ENCODE measurements at places on chromosomes 2 and 18. TPM values are rescaled to one million over a fixed set of nuclear protein-coding genes. Genes with fewer than 3 reads are reported as not detected.

DNA sequence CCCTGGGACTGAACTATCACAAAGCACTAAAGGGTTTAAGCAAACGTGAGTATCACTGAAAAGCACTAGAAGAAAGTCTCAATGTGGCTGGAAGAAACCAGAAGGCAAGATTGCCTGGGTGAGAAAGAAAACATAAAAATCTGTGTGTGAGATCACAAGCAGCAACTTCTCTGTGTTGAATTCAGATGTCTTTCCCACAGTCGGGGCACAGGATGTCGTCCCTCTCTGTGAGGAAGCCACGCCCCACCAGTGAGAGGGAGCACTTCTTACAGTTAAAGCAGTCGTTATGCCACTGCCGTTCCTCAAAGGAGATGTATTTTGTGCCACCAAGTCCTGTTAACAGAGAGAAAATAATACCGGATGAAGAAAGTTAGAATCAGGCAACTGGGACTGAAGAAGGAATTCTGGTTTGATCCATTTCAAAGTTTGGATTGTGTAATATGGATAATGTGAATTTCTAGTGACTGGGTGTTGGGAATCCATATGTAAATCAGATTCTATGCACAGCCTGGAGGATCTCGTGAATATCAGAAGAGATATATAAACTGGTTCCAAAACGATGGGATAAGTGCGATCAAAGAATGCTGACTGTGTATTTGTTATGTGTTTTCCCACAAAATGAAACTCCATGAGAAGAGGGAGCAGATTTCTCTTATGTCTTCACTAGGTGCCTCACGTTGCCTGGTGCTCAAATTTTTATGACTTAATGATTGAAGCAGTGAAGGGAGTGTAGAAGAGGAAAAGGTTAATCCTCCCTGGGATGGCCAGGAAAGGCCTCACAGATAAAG is 24.0 kb downstream of the C2orf49 start:
- DNase-seq, result no peak

DNA sequence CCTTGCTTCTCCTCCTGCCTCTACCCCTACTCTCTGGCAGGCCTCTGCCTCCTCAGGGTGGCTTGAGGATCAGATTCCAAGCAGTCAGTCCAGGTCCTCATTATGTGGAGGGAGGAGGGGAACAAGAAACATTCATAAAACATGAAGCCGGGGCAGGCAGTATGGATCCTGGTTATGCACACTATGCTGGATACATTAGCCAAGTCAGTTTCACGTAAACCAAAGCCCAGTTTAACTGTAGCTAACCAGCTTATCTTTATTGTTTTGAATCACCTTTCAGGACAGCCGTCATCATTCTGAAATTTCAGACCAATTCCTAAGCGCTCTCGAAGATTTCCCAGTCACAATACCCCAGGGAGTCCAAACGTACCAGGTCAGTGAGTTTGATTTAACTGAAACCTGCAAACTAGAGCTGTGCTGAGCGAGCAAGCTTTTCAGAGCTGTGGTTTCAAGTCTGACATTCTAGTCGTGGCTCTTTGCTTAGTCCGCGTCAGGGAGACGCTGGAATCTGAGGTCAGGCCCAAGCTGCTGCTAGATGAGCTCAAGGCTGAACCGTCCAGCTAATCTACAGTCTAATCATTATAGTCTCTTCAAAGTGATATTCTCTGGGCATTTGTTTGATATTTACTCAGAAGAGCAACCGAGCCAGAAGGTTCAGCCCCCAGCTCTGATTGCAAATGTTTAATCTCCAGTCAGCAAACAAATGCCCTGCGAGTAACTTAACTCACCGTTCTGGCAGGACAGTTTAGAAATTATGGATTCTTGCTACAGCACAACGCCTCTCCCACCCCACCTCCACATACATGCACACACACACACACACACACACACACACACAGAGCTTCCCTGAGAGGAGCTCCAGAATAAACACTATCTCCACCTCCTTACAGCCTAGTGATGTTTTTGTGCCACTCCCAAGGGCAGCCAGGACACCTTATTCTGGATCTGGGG is 63.8 kb upstream of the BZW1 start:
- DNase-seq, result no peak

DNA sequence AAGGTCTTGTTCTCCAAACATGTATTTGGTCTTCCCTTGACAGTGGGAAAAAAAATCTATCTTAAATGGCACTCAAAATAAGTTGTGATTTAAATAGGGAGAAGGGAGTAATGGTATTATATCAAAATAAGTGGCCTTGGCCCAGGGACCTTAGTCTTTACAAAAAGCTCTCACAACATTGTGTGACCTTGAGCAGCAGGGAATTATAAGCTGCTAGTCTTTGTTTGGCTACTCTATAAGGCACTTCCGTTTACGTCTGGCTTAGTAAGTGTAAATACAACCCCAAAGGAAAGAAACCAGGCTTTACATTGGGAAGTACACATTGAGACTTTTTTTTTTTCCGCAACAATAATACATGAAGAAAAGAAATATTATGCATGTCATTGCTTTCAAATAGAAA is 734.0 kb upstream of the LINC00305 start:
- DNase-seq, result no peak

DNA sequence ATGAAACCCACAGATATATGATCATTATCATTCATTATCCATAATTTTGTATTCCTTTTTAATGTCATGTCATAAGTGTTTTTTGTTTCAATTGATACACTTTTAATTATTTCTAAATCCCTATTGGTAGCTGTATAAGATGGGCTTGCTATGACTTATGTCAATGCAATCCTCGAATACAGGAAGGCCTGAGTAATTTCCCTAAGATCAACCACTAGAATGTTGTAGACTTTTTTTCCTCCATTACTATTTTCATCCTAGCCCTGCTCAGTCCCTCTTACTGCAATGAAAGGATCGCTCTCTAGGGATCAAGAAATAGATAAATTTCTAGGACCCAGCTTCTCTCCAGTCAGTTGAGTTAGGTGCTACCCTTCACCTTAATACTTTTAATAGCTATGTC is 186.3 kb downstream of the KCNE4 start:
- DNase-seq, result no peak

- no peak for DNase-seq
These were observed 91.0 kb downstream of the TMEM17 start for GRCh38 chr2:62415019-62415431.

- DNase-seq, result no peak
These were observed 143.9 kb upstream of the CREB1 start for GRCh38 chr2:207385903-207386302.

DNA sequence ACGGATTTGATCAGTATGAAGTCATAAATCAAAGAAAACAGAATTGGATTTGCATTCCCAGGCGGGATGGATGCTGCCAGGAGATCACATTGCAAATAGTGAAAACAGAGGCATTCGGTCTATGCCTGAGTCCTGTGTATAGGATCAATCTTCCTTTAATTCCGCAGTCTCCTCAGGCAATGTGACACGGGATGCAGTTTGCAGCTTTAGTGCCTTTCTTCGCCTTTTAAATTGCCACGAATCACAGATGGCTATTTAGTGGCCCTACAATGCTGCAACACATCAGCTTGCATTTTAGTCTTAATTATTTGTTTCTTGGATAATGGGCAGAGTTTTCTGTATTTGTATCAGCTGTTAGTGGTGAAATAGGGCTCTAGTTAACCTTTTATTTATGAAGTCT is 6.8 kb downstream of the ADCYAP1 start:
- DNase-seq, result no peak

GRCh38 chr2:184530239-184530638 is 68.1 kb upstream of the ZNF804A start:
- DNase-seq, result no peak

DNA sequence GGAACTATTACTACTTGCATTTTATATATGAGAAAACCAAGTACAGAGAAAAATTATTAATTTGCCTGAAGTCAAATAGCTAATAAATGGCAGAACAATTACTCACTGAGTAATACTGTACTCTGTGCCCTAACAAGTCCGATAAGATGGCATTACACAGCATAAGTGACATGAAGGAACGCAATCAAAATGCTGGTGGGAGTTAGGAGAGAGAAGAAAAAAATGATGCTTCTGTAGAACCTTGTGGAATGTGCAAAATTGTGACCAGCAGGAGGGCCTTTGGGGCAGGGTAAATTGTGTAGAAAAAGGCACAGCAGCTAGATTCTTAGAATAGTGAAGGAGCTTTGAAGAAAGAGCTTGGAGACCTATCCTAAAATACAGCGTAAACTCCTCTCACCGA is 32.9 kb downstream of the EPHA4 start:
- DNase-seq, result no peak

DNA sequence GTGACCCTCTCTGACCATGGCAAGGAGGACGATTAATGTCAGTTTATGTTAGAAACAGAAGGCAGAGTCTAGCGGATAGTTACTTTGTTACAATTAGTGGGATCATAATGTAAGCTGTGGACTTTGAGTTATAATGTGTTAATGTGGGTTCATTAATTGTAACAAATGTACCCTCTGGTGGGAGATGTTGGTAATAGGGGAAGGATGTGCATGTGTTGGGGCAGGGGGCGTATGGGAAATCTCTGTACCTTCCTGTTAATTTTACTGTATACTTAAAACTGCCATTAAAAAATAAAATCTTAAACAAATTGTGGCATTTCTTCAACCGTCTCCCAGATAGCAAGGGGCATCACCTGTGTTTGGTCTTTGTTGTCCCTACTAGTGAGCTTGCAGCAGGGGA is 4.8 kb downstream of the UBE2F start:
- no peak for DNase-seq

GRCh38 chr2:203340791-203341487 is 12.7 kb downstream of the ABI2 start:
- no peak for DNase-seq

- no peak for DNase-seq
These were observed 7.3 kb upstream of the PRLH start for GRCh38 chr2:237558961-237559641.

DNA sequence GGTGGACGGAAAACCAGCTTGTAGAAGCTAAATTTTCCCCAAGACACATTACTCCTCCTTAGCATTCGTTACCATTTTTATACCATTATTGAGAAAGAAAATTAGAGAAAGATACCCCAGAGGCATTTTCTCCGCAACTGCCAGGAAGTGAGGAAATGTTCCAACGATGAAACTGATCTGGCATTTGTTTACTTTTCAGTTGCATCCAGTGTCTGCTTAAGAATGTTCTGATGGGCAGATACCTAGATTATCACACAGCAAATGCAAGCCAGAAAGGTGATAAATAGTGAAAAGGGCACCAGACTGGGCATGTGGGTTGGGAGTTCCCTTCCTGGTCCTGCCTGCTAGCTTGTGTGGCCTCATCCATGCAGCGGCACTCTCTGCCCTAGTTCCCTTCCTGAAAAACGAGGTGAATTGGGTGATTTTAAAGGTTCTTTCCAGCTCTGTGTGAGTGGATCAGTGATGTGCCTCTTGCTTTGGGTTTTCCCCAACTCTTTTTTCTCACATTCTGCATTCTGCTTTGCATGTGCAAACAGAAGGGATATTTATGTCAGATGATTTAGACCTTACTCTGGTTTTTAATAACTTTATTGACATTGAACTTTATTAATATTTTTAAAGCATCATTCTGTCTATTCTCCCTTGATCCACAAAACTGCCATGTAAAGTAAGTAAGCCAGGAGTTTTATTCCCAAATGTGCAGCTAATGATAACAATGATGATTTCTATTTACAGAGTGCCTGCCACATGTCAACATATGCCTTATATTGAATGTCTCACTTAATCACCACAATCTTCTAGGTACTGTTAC is 139.6 kb downstream of the INSIG2 start:
- no peak for DNase-seq

DNA sequence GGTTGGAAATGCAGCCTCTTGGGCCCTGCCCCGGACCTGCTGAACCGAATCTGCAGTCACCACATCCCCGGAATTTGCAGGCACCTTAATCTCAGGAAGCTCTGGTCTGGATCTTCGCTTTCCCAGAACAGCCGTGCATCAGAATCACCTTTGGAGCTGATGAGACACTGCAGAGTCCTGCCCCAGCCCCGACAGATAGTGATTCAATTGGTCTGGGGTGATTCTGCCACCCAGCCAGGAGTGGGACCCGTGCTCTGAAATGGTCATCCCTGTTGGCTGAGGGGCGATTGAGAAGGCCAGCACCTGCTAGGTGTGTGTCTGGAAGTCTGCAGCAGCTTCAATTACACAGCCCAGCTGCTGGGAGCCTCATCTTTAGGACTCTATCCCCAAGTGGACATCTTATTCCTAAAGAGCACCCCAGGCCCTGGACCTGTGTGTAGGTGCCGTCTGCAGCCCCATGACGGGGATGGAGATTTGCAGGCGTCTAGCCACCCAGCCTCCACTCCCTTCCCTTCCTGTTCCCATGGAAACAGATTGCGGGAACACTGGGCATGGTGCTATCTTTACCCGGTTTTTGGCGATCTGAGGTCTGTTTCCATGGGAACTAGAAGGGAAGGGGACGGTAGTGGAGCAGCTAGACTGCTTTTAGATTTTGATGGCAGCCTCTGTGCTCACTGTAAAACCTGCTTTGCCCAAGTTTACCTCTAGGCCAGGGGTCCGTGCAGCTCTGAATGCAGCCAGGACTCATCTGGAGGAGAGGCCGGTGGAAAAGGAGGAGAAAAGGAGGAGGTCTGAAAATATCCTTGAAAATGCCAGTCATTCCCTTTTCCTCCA is 156.1 kb downstream of the LDLRAD4 start:
- peak; percentile 47 for DNase-seq

GRCh38 chr18:46035696-46036680 is 36.1 kb downstream of the PSTPIP2 start:
- DNase-seq, result no peak

DNA sequence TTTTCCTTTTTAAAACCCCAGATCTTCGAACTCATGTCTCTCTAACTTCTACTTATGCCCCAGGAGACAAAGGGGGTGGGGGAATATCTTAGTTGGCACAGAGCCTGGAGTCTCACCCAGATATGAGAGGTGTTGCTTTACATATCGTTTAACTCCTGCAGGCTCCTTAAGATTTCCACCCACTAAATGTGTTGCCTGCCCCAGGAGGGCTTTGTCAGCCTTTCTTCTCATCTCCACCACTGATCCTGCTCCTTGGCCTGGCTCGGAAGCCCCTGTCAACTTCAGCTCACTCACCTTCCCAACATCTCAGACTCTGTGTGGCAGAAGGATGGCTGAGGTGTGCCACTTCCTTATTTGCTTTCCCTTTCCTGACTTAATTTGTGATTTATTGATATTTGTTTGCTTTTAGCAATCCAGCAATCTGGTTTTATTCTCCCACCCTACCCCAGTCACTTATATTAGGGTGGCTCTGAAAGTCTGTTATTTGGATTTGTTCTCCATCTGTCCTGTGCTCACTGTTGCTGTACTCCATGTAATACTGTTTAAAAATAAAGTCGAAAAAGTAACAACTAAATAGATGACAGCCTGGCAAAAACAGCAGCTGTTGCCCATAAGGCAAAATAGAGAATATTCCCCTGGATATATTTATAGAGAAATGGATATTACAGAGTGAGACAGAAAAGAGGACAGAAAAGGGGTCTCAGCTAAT is 200.6 kb downstream of the ZBTB7C start:
- DNase-seq, result no peak

The HOXD8 gene
- not detected for total RNA-seq

The MRPL19 gene
- 63.7 TPM for total RNA-seq

The FEV gene
- total RNA-seq, result not detected

The AKAIN1 gene
- total RNA-seq, result not detected

The CDH2 gene
- 489 TPM for total RNA-seq

The RAB6D gene
- total RNA-seq, result 5.4 TPM

The HOXD13 gene
- 0.09 TPM for total RNA-seq

The GATA6 gene
- total RNA-seq, result 288 TPM
